ENCODE measurements at places on chromosomes 7 and 10.

GRCh38 chr7:129827467-129827990 lies 125.2 kb downstream of the UBE2H start:
- DNase-seq: no peak

GRCh38 chr10:35555962-35556930 lies 48.9 kb upstream of the GJD4 start:
- no peak for DNase-seq

DNA sequence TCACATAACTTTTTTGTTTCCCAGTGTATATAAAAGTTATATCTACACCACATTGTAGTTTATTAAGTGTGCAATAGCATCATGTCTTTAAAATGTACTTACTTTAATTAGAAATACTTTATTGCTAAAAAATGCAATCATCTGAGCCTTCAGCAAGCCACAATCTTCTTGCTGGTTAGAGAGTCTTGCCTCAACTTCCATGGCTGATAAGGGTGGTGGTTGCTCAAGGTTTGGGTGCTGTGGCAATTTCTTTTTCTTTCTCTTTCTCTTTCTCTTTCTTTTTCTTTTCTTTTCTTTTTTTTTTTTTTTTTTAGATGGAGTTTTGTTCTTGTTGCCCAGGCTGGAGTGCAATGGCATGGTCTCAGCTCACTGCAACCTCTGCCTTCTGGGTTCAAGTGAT lies 360.0 kb downstream of the MAGI2 start:
- no peak for DNase-seq

- DNase-seq: peak; percentile 56
Measured at GRCh38 chr10:131435760-131436457, 124.4 kb upstream of the TCERG1L start.

DNA sequence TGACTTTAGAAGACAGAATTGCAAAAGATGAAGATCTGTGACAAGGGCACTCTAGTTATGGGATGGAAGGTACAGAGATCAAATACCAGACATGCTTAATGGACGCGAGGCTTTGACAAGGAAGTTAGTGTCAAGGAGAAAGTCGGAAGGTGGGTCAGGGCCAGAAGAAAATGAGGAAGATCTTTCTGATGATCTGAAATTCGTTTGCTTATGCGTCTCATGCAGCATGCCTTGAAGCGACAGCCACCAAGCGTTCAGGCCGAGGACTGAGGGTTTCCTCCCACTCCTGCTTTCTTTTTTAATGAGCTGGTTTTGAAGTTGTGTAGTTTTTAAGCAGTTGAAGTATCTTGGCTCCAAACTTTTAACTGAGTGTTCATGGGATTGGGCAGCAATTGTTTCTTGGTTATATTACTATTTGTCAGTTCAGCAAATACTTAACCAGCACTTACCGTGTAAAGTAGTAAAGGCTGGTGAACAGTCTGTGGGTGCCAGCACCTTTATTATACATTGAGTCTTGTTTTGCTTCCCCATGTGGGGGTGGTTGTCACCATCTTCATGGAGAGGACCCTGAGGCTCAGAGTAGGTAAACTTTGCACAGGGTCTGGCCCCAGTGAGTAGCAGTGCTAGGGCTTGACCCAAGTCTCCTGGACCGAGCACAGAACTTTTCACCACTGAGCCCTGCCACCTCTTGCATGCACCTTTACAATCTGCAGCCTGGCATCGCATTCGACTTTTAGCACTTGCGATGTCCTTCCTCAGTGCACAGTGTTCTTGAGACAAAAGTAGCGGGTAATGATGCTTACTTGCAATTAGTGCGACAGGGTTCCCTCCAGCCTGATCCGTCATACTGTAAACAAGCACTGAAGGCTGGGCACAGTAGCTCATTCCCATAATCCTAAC lies 14.3 kb upstream of the BHLHA15 start:
- DNase-seq: no peak

- DNase-seq: no peak
Measured at GRCh38 chr7:65477326-65477725, 103.7 kb downstream of the ZNF92 start.

DNA sequence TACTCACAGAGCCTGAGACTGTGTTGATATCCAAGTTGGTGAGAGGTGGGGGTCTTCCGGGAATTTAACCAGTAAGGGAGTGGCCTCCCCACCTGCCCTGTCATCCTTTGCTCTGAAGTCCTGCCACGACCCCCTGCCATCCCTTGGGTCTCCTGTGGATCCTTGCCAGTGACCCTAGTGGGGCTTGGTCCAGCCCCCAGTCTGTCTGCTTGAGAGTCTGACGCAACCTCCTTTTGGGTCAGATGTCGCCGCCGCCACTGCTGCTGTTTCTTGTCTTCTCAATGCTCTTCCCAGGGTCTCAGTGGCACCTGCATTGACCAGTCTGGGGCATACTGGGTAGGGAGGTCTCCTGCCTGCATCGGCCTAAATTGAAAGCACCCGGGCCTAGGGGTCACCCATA lies 28.8 kb downstream of the PAX2 start:
- DNase-seq: no peak

DNA sequence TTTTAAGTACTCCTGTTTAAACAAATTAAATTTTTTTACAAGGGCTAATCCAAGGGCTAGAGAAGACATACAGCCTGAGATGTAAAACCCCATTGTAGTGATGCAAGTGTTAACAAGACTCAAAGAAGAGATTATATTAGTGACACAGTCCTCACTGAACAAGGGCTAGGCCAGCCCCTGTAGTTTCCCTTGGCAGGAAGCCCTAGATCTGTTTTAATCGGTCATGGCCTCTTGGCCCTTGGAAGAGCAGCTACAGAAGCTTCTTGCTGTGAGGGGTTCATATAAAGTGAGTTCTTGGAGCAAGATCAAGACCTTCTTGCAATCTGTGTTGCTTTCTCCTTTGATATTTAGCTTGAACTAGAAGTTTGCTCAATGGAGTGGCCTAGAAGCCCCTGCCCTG lies 1339.4 kb downstream of the XPNPEP1 start:
- DNase-seq: peak; percentile 10

DNA sequence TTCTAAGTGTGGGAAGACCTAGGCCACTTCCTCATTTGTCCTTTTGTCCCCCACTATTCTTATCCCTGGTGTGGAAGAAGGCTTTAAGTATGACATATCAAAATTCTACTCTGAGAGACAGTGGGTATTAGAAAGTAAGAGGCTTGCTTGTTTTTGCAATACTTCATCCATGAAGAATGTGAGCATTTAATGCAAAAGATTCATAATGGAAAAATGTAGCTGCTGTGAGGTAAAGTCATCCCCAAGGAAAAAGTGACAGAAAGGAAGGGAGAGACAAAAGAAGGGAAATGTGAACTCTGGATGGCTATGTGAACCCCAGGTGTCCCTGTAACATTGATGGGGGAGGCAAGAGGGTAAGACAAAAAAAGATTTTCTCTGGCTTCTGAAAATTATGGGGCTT lies 607.5 kb downstream of the SORCS1 start:
- no peak for DNase-seq
